ENCODE measurements at places on chromosomes 12 and 14.

DNA sequence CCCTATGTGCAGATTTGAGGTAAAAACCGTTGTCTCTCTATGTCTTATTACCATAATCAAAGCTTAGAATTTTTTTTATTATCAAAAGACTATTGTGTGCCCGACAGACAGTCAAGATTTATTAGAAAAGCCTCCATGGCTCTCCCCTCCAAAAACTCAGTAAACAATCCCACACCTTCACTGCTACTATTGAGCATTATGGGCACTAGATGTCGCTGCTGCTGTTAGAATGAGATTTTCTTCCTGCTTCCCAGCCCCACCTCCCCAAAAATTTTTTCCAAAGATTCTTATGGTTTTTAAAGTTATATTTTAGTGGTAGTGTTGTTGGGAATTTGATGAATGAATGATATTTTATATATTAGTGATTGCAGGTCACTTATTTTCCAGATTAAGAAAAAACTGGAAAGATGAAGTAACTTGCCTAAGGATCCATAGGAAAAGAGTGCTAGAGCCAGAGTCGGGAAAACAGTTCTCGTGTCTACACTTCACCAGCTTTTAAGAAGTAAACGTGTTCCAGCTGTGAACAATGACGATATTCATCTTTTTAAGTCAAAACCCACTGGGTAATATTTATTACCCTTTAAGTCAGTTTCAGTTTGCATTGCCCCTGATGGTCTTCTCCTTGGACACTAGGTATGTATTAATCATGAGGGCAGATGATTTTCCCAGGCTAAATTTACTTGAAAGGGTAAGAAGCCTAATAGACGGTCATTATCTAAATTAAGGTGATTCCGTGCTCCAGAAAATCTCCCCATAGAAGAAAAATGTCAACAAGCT is 12.2 kb upstream of the FOXG1 start:
- DNase-seq, result no peak

GRCh38 chr12:116528498-116528897 is 30.7 kb upstream of the MAP1LC3B2 start:
- DNase-seq, result no peak

- DNase-seq, result no peak
Observed at GRCh38 chr12:26271024-26271423, 75.7 kb downstream of the SSPN start.

DNA sequence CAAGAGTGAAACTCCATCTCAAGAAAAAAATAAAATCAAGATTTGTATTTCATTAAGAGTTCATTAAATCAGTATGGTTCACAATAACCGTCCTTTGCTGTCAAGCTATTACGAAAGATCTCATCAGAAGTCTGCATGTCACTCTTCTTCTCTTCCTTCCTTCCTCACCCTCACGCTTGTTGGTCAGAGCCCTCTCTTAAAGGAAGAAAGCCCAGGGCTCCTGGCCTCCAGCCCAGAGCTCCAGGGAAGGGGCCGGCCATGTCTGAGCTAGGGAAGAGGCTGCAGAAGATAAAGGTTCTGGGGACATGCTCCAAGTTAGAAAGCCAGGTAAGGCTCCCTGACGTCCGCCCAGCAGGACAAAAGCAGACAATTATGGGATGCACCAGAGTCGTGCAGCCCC is 43.1 kb upstream of the DLK1 start:
- no peak for DNase-seq

GRCh38 chr14:105141486-105142281 is 26.9 kb downstream of the JAG2 start:
- no peak for DNase-seq

All from stimulated activated CD4-positive, alpha-beta T cell treated with anti-CD3 and anti-CD28 coated beads, Interleukin-15, amount 100 ng/mL, for 1 hour (primary cell).